Activated naive CD8-positive, alpha-beta T cell treated with anti-CD3 and anti-CD28 coated beads, Interleukin-2, amount 50 U/mL, for 24 hours (primary cell): ENCODE measurements at places on chromosomes 4 and X.

GRCh38 chrX:20445109-20445508 is 178.4 kb upstream of the RPS6KA3 start:
- DNase-seq = no peak

DNA sequence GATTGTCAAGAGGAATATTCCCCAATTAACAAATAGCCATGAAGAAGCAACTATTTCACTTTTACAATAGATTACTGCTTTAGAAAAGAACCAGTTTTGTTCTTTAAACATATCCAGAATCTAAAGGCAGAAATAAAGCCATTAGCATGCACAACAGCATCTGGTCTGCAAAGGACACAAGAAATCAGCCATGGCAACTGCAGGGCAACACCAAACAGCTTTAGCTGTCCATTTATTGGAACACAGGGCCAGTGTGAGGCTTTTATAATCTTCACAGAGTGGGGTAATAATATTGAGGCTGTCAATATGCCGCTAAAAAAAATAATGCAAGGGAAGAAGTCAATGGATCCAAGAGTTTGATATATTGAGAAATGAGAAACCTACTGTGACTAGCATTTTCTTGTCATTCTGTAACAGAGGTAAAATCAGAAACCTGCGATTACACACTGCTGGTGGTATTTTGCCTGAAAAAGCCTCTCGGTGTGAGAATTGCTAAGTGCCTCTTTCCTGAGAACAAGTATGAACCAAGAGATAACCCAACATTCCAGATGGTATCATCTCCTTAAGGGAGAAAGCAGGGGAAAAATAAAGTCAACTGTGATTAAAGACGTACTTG is 2.7 kb upstream of the BANK1 start:
- DNase-seq = no peak

DNA sequence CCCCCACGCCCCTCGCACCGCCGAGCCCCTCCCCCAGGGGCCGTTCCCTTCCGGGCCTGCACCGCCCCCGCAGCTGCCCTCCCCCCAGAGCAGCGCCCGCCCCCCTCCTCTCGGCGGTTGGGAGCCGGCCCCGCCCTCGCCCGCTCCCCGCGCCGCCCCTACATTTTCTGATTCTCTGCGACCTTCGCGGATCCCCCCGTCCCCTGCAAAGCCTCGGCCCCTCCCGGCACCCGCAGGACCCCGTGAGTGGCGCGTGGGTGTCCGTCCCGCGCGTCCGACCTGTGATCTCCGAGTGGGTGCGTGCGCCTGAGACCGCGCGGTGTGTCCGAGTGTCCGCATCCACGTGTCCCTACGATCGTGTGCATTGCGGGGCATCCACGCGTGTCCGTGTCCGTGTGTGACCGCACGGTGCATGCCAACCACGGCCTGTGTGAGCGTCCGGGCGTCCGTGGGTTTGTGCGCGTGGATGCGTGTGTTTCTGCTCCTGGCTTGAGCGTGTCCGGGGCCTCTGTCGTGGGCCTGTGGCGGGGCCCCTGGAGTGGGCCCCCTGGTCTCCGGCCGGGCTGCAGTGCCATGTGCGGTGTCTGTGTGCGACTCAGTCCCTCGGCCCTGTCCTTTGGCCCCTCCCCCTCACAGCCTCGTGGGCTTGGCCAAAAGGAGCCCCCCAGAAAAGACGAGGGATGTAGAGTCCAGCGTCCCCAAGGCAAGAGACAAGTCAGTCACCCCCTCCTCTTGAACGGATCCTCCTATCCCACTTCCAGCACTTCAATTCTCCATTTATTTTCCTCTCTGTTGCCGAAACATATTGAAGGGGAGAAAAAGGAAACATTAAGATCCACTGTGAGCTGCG is 8.8 kb upstream of the NKX1-1 start:
- DNase-seq = peak; percentile 1

DNA sequence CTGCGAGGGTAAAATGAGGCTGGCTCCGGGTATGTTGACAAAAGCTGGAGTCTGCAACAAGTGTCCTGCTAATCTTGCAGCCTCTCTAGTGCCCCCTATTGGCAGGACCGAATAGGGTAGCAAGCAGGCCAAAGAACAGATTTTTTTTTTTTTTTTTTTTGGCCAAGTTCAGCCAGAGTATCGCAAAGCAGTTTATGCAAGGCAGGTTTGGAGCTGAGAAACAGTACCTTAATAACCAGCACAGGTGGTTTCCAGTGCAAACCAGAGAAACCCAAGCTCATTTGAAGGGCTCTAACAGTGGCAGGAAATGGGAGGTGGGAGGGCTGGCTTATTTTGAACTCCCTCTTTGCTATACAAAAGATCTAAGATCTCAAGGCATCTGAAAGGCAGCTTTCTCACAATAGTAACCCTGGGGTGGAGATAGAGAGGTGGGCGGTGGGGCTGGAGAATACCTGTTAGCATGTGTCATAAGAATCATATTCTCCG is 38.2 kb upstream of the OCIAD2 start:
- DNase-seq = peak; percentile 55

GRCh38 chrX:153768311-153769157 is 4.5 kb downstream of the PLXNB3 start:
- DNase-seq = no peak
